Activated CD8-positive, alpha-beta memory T cell treated with anti-CD3 and anti-CD28 coated beads, Interleukin-2, amount 50 U/mL, for 48 hours (primary cell): ENCODE measurements at places on chromosomes 11 and 22.
A peak's percentile ranks its signal among the peaks of the same experiment; 100 is the strongest.

DNA sequence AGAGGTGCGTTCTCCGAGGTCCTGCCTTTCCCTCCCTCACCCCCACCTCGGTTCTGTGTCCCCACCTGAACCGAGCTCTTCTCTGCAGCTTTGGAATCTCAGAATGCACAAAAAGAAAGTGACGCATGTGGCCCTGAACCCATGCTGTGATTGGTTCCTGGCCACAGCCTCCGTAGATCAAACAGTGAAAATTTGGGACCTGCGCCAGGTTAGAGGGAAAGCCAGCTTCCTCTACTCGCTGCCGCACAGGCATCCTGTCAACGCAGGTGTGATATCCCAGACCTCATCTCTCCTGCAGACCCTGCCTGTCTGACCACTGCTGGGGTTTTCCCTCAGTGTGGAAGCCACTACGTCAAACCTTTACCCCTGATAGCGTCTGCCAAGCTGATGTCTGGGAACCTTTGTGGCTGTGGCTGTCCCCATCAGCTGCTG is 13.9 kb downstream of the ACP2 start:
- DNase-seq: no peak

- no peak for DNase-seq
Observed at GRCh38 chr11:72598466-72598865, 75.8 kb downstream of the PDE2A start.

DNA sequence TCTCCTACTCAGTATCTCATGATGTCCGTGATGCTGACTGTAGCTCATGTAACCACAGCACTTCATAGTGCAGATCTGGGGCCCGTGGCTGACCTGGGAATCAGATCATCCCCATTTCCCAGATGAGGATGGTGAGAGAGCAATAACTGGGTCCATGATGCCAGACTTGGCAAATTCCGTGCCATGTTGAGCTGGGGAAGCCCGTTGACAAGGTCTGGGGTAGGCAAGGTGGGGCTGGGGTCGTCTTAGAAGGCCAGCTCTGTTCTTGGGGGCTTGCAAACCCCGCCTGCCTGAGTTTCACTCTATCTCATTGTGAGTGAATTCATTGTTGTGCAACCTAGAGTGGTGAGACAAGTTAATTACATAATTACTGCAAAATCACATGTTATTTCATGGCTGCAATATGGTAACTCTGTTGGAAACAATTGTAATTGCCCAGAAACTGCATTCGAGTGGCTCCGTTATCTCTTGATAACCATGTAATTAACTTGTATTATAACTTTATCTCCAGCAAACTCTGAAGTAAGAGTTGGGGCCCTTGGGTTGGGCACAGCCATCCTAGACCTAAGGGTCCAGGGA is 41.7 kb downstream of the LMO1 start:
- DNase-seq: no peak

GRCh38 chr11:12409621-12410005 is 32.2 kb downstream of the PARVA start:
- no peak for DNase-seq

DNA sequence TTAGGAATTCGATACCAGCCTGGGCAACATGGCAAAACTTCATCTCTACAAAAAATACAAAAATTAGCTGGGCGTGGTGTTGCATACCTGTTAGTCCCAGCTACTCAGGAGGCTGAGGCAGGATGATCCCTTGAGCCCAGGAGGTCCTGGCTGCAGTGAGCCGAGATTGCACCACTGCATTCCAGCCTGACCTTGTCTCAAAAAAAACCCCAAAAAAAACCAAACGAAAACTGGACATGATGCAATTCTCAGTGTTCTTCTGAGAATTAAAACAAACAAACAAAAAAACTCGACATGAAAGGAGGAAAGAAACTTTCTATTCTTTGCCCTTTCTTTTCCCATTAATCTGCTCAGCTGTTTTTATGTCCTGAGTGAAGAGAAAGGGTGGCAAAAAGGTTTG is 7.4 kb downstream of the MED17 start:
- no peak for DNase-seq

DNA sequence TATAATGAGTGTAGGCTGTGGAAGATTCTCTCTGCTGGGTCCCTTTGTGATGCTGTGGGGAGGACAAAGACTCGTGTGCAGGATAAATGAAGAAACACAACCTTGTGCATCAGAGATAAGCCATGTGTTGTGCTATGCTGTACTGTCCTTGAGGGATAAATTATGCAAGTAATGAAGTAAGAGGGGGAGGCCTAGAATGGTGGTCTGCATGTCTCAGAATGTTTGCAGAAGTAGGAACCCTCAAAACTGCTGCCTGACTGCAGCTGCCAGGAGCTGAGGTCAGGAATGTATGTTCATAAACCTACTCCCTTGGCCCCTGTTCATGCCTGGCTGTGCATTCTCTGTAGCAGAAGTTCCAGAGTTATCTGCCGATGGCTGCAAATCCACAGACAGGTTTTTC is 4.6 kb upstream of the SMCO4 start:
- DNase-seq: no peak

DNA sequence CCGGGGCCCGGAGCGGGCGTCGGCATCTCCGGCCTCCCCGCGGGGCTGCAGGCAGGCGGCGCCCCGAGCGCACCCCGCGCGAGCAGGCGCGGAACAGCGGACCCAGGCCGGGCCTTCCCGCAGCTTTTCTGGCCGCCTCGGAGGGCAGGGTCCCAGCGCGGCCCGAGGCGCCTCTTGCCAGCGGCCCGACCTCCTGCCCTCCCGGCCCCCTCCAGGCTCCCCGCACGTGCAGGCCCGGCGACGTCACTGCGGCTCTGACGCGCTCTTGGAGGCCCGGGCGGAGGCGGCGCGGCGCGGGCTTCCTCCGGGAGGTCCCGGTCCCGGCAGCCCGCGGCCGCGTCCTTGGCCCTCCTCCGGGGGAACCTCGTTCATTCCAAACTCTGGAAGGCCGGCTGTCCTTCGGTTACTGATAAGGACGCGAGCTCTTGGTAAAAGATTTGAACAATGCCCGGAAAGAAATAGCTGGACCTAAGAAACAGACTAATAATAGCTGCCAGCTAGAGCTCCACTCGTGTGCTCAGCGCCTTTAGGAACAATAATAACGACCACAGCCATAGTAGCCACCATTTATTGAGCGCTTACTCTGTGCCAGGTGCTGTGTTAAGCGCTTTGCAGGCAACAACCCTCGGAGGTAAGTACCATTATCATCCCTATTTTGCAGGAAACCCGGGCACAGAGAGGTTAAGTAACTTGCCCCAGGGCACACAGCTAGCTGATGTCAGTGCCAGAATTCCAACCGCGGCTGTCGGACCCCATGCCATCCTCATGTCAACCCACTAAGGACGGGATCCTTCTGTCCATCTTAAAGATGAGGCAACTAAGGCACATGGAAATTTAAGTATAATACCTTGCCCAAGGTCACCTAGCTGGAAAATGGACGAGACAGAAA is 39.1 kb upstream of the CREB3L1 start:
- DNase-seq: peak; percentile 85

DNA sequence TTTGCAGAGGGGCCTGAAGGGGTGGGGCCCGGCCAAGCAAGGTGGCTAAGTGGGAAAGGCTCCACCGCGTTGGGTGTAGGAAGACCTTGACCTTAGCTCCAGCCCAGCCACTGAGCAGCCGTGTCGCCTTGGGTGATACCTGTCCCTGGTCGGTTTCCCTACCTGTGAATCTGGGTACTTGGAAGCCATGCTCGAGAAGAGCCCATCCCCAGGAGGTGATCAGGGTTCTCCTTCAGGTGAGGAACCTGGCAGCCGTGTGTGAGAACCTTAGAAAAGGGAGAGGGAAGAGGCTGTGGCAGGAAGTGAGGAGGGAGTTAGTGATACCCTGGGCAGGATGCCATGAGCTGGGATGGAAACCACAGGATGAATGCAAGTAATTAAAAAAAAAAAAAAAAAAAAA is 21.6 kb downstream of the PPARA start:
- DNase-seq: no peak

GRCh38 chr11:58968251-58968711 is 29.0 kb downstream of the GLYATL1 start:
- DNase-seq: no peak

GRCh38 chr11:1107316-1108245 is 32.9 kb downstream of the MUC2 start:
- no peak for DNase-seq

- DNase-seq: no peak
Observed at GRCh38 chr11:125627236-125627910, 2.4 kb downstream of the CHEK1 start.

- no peak for DNase-seq
Observed at GRCh38 chr22:27317971-27318428, 483.6 kb downstream of the MN1 start.

- no peak for DNase-seq
Observed at GRCh38 chr11:34667810-34668582, 47.1 kb downstream of the EHF start.

DNA sequence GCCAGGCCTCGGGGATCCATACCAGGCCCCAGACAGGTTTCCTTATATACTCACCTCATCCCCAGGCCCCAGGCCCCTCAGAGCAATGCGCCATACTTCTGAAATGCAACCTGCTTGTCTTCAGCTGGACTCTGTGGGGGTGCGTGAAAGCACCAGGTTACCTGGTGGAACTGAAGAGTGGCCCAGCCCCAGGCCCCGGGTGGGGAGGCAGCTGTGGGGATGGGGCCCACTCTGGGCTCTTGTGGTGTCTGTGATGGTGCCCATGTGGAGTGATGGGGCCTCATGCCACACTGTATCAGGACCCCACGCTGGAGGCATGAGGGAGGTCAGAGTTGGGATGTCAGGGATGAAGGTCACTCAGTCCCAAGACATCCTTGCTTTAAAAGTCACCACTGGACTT is 999.0 kb downstream of the BRD1 start:
- DNase-seq: no peak

DNA sequence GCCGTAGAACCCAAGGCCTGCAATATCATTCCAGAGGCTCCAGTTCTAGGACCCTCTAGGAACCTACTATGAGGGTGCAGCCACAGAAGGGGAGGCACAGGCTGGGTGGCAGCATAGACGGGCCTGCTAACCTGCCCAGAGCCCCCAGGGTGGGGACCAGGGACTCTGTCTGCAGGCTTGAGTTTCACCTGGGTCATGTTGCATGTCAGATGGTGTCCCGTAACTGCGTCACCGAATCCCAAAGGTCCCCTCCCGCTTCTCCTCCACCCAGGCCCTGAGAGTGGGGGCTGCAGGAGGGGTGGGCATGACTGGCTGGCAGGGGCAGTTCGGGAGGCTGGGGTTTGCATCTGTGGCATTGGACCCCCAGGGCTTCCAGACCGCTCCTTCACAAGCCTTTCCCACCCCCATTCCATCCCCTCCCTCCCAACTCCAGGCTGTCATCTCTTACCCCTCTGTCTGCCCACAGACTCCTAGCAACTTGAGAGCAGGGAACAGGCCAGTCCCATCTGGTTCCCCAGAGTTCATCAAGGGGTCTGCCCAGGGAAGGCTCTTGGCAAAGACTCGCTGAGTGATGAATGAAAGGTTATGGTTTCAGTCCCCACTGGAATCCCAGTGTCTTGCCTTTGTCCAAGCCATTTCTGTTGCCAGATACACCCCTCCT is 16.3 kb downstream of the MYO7A start:
- no peak for DNase-seq

DNA sequence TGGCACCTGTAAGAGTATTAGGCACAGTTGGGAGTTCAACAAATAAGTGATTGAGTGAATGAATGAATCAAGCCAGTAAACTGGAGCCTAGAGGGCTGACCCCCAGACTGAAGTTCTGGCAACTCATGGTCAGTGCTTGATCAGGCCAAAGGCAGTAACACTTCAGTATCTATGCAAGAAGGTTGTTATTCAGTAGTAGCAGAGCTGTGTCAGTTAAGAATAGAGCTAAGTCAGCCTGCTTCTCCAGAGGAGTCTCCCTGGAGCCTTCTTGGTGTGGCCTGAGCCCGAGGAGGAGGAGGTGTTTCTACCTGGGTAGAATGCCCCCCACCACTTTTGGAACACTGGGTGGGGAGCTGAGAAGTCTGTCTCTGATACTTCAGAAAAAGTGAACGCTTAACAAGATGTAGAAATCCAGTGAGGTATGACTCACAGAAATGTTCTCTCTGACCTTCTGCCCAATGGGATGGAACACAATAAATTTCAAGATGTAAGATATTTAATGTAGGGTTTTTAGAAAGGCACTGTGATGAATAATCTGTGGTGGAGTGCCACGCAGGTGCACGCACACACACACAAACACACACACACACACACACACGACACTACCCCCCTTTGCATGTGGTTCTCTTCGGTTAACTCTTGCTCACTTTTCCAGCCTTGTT is 219.9 kb downstream of the HIPK3 start:
- no peak for DNase-seq

DNA sequence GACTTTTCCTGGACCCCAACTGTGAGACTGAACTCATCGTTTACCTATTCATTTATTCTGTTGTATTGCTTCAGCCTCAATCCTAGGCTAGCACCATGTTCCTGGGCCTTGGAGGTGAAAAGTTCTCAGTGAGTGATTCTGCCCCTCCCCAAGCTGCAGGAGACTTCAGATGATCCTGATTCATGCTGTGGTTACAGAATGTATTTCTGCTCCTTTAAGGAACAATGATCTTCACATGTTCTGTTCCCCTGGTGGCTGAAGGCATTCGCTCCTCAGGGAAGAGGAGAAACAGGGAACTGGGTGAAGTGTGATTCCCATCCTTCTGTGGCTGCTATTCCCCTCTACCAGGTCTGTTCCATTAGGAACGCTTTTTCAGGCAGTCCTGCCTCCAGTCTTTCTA is 2.4 kb downstream of the OR52E1 start:
- no peak for DNase-seq

GRCh38 chr11:18115360-18116127 is 9.7 kb upstream of the SAAL1 start:
- DNase-seq: peak; percentile 79

- no peak for DNase-seq
Observed at GRCh38 chr11:118536726-118537125, 5.7 kb downstream of the TMEM25 start.

DNA sequence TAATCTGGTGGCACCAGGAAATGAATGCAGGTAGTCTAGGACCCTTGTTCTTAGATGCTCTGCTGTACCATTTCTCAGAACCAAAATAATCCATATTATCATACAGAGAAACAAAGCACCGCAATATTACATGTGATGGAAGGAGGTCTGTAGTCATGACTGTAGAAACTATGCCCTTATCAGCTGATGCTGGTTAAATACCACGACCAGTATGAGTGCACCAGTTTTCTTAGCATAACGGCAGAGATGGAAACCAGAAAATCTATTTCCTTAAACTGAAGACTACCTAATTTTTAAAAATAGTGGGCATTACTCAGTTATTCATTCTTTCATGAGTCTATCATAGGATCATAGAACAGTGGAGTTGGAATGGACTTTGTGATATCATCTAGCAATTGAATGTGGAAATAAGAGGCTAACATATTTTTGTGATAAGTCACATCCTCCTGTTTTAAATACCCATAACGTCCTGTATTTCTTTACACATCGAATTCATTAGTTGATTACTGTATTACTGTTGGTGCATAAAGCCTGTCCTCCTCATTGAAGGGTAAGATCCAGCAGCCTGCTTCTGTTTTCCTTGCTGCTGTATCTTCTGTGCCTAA is 15.1 kb downstream of the JHY start:
- DNase-seq: no peak

DNA sequence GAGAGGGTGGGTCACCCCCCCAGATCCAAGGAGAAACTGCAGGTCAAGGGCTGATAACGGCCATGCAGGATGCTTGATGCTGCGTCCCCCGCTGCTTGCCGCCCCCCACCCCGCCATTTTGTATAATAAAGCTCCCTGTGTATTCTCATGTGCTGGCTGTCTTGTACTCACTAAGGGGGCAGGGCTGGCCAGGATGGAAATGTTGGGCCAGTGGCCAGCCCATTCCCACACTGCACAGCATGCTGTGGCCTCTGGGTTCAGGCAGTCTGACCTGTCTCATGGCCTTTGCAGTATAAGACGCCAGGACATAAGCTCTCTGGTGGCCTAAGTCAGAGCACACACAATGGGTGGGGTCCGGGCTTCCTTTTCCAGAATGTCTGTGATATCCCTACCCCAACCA is 421 bp upstream of the PRR33 start:
- DNase-seq: no peak
